Activated CD4-positive, alpha-beta T cell treated with anti-CD3 and anti-CD28 coated beads, Interleukin-2, Interleukin-4, amounts not matched to agents 100 ng/mL and 50 ng/mL, durations not matched to agents 16 hours and 8 hours (primary cell): ENCODE measurements at places on chromosomes 11 and 22.
A peak's percentile ranks its signal among the peaks of the same experiment; 100 is the strongest.

DNA sequence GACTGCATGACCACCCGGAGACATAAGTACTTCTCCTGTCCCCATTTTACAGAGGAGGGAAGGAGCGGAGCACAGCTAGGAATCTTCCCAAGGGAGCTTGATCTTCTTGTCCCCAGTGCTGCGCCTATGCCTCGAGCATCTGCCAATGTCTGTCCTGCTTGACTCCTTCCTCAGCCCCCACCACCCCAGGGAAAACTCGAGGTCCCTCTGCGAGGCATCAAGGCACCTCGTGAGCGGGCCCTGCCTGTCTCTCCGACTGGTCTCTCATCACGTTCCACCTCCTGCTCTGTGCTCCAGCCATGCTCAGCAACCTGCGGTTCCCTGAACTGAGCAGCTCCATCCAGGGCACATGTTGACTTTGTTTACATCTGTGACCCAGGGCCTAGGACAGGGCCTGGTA, 2.5 kb downstream of the NCF4 start:
- no peak for DNase-seq

DNA sequence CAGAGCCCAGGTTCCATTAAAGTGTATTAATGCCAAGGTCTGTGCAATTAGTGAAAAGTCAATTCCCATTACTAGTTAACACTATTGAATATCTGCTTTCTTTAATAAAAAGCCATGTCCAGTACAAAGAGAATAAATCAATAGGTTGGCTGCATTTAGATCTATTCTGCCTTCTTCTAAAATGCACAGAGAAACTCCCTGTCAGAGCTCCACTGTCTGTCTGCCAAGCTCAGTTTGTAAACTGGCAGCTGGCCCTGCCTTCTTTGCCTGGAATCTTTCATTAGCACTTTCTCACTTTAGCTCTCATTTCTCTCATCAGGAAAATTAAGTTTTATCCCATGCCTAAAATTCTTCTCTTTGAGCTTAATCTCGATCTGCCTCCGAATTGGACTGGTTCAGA, 35.6 kb downstream of the ARL14EP start:
- DNase-seq = no peak

GRCh38 chr11:117923773-117924172, 5.4 kb downstream of the TMPRSS13 start:
- DNase-seq = no peak

DNA sequence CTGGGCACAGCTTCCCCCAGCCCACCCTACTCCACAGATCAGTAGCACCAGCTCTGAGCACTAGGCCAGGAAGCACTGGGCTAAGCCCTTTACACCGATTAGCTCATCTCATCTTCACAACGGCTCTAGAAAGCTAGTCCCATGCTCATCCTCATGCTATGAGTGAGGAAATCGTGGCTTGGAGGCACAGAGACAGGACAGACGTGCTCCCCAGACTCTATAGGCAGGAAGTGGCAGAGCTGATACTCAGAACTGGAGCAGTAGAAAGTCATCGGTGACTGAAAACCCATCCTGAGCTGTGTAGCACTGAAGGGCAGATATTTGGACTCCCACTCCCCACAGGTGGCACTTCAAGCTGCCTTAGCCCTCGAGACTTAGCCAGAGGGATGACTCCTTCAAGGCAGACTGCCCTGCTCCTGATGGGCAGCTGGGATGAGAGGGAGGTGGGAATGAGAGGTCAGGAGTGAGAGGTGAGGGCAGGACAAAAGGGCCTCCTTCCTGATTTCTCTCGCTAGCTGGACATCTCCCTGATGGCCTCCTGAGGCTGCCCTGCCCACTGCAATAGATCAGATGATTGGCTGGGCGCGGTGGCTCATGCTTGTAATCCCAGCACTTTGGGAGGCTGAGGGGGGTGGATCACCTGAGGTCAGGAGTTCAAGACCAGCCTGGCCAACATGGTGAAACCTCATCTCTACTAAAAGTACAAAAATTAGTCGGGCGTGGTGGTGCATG, 9.7 kb downstream of the CD5 start:
- peak; percentile 95 for DNase-seq

DNA sequence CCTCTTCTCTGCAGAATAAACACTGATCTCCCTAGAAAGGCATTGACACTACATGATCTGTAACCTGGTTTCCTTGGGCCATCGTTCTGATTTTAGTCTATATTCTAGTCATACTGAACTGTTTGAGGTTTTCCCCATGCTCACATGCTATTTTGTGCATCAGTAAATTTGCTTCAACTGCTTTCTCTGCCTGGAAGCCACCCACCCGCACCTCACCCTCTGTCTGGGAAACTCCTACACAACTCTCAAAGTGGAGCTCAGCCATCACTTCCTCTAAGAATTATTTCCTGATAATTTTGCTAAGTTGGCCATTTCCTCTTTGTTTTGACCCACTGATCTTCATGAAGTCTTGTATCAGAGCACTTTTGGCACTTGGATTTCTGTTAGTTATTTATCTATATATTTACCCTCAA, 36.1 kb downstream of the MMP20 start:
- peak; percentile 82 for DNase-seq

- DNase-seq = no peak
These were observed 25.9 kb downstream of the ALG9 start for GRCh38 chr11:111845276-111846028.

GRCh38 chr22:30873661-30874060, 94.9 kb downstream of the MORC2 start:
- DNase-seq = no peak

DNA sequence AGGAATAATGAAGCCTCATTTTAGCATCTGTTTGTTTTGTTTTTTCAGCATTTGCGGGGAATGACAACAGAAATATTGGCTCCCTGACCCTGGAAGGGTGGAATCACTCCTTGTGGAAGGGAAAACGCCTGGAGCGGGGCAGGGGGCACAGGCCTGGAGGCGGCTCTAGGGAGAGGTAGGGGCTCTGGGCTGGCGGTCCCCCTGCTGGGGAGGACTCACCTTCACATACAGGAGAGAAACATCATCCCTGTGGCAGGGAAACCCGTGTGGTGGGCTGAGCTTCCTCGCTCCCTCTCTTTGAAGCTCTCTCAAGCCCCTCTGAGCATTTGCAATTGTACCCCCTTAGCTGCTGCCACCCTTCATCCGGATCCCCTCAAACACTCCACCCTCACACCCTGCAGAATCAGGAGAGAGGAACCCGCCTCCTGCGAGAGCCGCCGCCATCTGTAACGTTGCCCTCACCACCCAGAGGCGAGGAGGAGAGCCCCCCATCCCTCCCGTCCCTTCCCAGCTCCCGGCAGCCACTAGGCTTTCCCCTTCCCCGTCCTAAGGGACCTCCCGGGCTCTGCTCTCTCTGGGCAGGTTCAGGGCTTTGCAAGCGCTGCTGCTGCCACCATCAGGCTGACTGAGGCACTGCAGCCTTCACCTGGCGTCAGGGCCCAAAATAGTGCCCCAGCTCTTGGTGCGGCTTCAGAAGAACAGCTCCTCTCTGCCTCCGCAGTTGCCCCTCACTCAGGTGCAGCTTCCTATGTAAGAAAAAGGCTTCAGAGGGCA, 10.4 kb downstream of the KIRREL3 start:
- peak; percentile 64 for DNase-seq
